ENCODE measurements at places on chromosomes 1 and 21. TPM values are rescaled to one million over a fixed set of nuclear protein-coding genes. Genes with fewer than 3 reads are reported as not detected.

The DDR2 gene
- 0.35 TPM for total RNA-seq

The TINAGL1 gene
- total RNA-seq = 191 TPM

DNA sequence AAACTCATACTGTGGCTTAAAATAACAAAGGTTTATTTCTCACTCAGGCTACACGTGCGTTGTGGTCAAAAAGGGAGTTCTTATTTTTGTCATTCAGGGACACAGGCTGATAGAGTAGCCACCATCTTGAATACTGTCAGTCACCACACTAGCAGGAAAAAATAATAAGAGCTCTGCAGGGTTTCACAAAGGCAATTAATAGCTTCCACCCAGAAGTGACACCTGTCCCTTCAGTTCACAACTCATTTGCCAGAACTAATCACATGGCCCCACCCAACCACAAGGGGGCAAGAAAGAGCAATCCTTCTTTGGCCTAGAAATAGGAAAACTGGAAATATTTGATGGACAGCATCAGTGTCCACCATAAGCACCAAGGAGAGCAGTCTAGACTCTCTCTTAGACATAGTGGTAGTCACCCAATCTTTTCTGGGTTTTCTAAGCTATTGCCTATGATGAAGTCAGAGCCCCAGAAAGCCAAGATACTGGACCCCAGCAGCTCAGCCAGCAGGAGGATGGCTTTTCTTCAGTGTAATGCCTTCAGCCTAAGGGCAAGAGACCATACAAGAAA lies 8.2 kb downstream of the HAPLN2 start:
- peak; percentile 66 for DNase-seq

GRCh38 chr1:85652327-85652726 lies 55.9 kb downstream of the ZNHIT6 start:
- DNase-seq = no peak

Data from PC-9 (cell line).